ENCODE measurements at places on chromosomes 13 and 19.

GRCh38 chr13:86848716-86849115 is 822.5 kb upstream of the SLITRK5 start:
- DNase-seq = no peak

- DNase-seq = no peak
These were observed 11.6 kb upstream of the HNRNPL start for GRCh38 chr19:38861368-38861767.

DNA sequence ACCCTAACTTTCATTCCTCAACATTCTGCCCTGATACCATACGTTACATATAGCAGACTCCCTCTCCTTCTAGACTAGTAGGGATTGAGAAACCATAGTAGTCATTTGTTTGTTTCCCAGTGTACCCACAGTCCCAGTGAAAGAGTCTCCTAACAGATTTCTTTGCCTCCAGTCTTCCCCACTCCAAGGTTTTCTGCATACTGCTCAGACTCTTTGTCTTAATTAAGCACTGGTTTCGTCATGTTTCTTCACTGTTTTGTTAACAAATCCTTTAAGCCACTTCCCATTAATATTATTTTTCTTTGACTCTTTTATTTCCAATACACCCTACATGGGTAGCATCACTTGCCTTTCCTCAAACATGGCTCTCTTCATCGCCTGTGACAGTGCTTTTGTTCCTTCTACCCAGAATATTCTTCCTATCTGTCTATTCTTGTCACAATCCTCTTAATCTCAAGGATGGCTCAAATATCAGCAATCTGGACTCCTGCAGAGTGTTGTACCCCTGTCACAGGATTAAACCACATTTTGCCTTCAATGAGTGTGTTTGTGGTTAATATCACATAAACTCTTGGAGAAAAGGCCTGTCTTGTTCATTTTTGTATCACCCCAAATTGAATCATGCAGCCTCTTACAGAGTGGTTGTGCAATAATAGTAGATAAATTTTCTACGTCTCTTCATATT is 92.7 kb upstream of the KLF12 start:
- no peak for DNase-seq

DNA sequence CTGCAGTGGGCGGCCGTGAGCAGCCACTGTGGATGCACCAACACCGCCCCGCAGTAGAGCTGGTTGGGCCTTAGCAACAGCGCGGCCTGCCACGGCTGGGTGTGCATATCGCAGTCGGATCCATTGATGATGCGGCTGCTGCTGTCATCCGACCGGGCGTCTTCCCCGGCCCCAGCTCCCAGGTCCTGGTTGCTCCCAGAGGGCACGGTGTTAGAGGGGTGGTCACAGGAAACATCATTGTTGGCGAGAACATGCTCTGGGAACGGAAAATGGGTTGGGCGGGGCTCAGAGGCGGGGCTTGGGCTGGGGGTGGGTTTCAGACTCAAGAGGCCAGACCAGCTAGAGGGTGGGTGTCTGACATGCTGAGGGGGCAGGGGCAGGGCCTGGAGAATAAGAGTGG is 3.0 kb downstream of the KLK5 start:
- DNase-seq = no peak

DNA sequence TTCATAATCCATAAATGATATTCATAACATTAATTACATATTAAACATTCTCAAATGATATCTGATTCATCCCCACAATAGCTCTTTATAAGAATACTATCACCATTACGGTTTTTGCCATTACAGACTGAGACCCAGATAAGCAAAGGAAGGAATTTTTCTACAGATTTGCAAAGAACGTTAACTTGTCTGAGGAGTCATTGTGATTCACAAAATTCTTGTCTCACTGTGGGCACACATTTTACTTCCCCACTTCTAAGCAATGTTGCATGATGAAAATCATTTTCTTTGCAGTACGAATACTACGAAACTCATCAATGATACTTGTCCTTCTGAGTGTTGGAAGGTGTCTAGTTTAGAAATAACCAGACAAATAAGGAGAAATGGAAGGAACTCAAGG is 70.1 kb downstream of the NALCN start:
- no peak for DNase-seq

- DNase-seq = no peak
These were observed at the start of gene ZNF577 for GRCh38 chr19:51887522-51888498. Gene ZNF577, minus strand, starts transcription at chr19:51887951. Its CDS starts 7,569 bp downstream, at chr19:51880382.

GRCh38 chr19:13060233-13060963 is 42.3 kb downstream of the LYL1 start:
- DNase-seq = no peak

- DNase-seq = no peak
These were observed at the start of gene CDC42EP5 for GRCh38 chr19:54473071-54473891. Gene CDC42EP5, minus strand, starts transcription at chr19:54473296. Its CDS starts 7,749 bp downstream, at chr19:54465547.

- DNase-seq = no peak
These were observed 225.0 kb downstream of the KATNAL1 start for GRCh38 chr13:30082391-30082790.

GRCh38 chr13:109700176-109700575 is 86.2 kb downstream of the IRS2 start:
- no peak for DNase-seq

GRCh38 chr13:105587786-105588185 is 947.7 kb downstream of the EFNB2 start:
- no peak for DNase-seq

GRCh38 chr19:11091703-11092153 is 2.5 kb downstream of the LDLR start:
- DNase-seq = peak; percentile 53

DNA sequence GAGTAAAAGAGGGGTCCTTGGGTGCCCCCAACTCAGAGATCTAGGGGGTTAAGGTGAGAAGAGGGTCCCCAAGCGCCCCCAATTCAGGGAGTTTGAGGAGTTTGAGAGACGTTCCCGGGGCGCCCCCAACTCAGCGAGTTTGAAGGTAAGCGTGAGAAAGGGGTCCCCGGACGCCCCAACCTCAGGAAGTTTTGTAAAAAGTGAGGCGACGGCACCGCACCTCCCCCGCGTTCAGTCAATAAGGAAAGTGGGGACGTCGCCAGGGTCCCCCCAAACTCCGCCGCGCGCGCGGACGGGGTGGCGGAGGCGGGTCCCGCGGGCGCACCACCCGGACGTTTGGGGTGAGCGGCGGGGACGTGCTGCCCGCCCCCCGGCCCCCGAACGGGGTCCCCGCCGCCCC is 353 bp downstream of the RFX2 start:
- no peak for DNase-seq

DNA sequence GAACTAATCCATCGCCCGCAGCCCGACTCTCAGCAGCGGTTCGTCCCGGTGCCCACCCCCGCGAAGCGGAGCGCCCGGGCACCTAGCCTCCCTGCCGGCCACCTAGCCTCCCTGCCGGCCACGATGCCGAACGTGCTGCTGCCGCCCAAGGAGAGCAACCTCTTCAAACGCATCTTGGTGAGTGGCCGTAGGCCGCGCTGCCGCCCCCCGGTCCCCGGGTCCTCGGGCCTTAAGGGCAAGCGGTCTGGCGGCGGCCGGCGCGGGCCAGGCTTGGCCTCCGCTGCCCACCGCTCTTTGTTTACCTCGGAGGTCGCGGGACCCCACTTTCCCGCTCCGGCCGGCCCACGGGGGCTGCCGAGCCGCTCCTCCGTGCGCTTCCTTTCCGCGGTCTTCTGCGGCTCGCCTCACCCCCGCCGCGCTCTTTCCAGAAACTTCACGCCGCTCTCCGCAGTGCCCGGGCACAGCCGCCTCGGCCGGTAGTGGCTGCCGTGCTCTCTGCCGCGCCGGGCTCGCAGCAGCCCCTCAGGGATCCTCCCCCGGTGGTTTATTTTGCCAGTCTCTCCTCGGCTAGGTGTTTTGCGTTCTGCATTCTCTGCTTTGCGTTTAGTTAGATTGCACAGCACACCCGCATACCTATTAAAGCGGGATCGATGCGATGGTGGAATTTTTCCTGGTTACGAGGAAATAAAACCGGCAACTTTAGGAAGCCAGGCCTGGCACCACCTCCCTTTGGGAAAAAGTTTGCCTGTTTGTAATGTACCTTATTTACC is 524 bp downstream of the NAA16 start:
- peak; percentile 47 for DNase-seq

- peak; percentile 71 for DNase-seq
These were observed 277.3 kb downstream of the FOXO1 start for GRCh38 chr13:40389081-40389641.

DNA sequence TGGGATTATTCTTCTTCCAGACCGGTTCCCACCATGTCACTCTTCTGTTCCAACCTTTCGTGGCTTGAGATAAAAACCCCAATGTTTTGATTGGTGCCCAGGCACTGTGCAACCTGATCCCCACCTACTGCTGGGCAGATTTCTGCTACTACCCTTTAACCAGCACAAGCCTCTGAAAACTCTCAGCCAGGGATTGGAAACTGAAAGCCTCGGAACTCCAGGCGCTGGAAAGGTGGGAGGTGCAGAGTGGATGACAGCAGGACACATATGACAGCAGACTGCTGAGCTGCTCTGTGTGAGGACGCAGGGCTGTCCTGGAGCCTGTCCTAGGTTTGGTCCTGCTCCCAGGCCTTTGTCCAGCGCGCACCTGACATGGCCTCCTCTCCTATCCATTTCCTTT is 68.5 kb upstream of the GTF3A start:
- no peak for DNase-seq

- DNase-seq = no peak
These were observed 167.5 kb upstream of the TMTC4 start for GRCh38 chr13:100842136-100842535.

DNA sequence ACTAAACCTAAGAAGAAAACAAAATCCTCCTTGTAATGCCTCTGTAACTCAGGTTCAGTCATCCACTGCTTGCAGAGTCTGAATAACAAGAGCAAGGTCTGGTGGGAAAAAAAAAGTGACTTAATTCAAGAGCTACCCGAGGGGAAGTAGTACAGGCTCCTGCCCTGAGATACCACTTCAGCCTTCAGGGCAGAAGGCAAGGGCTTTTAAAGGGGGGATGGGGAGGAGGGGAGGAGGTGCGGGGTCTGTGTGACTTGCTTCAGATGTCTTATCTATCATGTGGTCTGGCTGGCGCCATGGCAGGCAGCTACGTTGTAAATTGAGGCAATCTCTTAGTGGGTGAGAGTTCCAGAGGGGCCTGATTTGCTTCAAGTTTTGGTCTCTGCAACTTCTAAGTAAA is 66.7 kb downstream of the LRRC63 start:
- no peak for DNase-seq

- no peak for DNase-seq
These were observed 1.9 kb upstream of the SLITRK1 start for GRCh38 chr13:83884141-83884540.

DNA sequence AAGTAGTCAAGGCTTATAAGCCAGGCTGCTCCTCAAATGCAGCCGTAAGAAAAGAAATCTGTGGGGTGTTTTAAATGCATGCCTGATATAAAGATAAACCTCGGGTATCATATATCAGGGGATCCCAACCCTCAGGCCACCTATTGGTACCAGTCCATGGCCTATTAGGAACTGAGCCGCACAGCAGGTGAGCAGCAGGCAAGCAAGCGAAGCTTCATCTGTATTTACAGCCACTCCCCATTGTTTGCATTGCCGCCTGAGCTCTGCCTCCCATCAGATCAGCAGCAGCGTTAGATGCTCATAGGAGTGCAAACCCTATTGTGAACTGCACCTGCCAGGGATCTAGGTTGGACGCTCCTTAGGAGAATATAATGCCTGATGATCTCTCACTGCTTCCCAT is 233.5 kb upstream of the SERP2 start:
- no peak for DNase-seq

- DNase-seq = no peak
These were observed 423.8 kb upstream of the GPC6 start for GRCh38 chr13:92802776-92803175.

- DNase-seq = no peak
These were observed 49.4 kb downstream of the ZNF536 start for GRCh38 chr19:30421571-30421970.

- DNase-seq = no peak
These were observed 3.2 kb downstream of the LSM4 start for GRCh38 chr19:18319591-18320135.

DNA sequence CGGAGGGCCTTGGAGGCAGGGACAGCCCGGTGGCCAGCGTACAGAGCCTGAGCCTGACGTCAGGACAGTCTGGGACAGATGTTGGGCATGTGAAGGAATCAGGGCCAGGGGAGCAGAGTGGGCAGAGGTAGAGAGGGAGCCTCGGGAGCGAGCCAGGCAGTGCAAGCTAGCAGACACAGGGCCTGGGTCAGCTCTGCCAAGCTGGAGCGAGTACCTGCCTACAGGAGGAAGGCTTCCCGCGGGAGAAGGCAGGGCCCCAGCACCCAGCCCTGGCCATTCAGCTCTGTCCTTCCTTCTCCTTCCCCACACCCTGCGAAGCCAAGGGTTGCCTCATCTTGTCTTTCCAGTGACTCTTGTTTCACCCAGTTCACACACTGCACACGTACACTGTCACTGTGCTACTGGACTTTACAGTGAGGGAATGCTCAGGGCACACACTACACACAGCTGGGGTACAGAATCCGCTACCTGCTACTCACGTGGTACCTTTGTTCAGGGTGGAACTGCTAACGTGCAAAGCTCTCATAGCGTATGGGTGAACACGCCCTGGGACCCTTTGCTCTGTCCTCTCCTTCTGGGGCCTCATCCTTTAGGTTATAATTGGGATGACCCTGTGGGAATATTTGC is 9.8 kb upstream of the C1QTNF9 start:
- DNase-seq = no peak

GRCh38 chr19:2591537-2592291 is 110.8 kb downstream of the GNG7 start:
- no peak for DNase-seq

- no peak for DNase-seq
These were observed 322.8 kb upstream of the EDNRB start for GRCh38 chr13:78241278-78241919.

- DNase-seq = no peak
These were observed 857.0 kb upstream of the SPRY2 start for GRCh38 chr13:81197966-81198365.
